Vagina (tissue), 2 donors: ENCODE measurements at places on chromosomes 12 and 14.

GRCh38 chr12:48069241-48069640, 36.6 kb downstream of the SENP1 start:
- DNase-seq: no peak

DNA sequence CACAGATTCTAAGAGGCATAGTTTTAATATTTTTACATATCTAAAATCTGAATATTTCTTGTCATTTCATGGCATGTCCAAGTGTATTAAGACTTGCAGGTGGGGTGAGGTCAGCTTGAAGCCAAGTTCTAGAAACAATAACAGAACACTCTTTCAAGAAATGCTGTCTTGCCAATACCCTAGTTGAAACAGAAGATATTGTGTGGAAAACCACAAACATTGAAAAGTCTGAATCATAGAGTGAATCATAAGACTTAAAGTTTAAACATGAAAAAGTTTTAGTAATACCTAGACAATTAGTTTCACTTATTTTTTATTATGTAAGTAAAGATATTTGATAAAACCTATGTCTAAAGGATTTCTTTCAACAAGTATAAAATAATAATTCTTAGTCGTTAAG, 191.5 kb upstream of the CAND1 start:
- DNase-seq: no peak

- DNase-seq: no peak
Observed at GRCh38 chr14:68879841-68880575, 87.1 kb upstream of the ZFP36L1 start.

DNA sequence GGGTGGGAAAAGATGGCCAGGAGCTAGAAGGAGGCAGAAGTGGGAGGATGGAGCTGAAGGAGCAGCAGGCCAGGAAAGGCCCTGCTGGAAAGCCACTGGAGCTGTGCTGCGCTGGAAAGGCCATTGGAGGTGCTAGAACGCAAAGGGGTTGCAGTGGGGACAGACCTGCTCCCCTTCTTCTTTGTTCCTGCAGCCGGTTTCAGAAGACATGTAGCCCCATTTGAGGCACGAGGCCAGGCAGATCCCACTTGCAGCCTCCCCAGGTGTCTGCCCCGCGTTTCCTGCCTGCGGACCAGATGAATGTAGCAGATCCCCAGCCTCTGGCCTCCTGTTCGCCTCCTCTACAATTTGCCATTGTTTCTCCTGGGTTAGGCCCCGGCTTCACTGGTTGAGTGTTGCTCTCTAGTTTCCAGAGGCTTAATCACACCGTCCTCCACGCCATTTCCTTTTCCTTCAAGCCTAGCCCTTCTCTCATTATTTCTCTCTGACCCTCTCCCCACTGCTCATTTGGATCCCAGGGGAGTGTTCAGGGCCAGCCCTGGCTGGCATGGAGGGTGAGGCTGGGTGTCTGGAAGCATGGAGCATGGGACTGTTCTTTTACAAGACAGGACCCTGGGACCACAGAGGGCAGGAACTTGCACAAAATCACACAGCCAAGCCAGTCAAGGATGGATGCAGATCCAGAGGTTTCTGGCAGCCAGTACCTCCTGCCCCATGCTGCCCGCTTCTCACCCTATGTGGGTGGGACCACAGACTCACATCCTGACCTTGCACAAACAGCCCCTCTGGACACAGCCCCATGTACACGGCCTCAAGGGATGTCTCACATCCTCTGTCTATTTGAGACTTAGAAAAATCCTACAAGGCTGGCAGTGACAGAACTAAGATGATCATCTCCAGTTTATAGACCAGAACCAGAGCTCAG, 2.3 kb upstream of the GPR162 start:
- DNase-seq: no peak

- no peak for DNase-seq
Observed at GRCh38 chr12:107325075-107325608, 231.8 kb upstream of the CRY1 start.

DNA sequence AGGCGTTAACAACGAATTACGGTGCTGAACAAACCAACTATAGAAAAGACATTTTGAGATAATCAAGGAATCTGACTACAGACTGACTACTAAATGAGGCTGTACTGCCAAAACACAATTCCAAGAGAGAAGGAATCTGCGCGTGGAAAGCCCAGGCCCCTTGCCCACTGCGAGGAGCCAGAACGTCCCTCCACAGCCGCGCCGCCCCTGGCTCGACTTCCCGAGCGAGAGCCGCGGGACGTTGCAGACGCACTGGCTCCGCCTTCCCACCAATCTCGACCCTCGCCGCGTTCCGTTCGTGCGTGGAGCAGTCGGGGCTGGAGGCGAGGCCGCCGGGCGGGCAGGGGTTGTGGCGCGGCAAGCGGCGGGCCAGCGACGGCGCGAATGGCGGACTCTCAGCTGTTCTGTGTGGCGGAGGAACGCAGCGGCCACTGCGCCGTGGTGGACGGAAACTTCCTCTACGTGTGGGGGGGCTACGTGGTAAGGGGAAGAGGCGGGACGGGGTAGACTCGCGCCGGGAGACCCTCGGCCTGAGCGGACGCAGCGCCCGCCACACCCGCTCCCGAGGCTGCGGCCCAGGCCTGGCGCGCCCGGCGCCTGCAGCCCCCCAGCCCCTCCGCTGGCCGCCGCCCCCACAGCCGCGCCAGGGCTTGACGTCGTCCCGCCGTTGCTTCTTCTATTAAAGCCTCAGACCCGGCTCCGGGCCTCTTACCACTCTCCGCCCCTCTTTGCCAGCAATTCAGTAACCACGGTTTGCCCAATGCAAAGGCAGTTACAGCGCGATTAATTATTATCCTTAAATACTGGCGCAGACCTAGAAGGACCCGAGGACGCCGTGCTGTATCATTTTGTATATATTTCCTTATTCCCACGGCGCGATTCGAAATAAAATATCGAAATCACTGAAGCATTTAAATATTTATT, at the start of gene KLHDC1:
TSS of gene KLHDC1 (plus strand) at position 310 of the 924 bp plus-strand sequence. CDS start at position 385, 75 bp downstream.
- DNase-seq: no peak

- DNase-seq: no peak
Observed at GRCh38 chr14:97731800-97732199, 934.6 kb downstream of the VRK1 start.

- no peak for DNase-seq
Observed at GRCh38 chr12:14454098-14454907, 88.8 kb downstream of the ATF7IP start.

DNA sequence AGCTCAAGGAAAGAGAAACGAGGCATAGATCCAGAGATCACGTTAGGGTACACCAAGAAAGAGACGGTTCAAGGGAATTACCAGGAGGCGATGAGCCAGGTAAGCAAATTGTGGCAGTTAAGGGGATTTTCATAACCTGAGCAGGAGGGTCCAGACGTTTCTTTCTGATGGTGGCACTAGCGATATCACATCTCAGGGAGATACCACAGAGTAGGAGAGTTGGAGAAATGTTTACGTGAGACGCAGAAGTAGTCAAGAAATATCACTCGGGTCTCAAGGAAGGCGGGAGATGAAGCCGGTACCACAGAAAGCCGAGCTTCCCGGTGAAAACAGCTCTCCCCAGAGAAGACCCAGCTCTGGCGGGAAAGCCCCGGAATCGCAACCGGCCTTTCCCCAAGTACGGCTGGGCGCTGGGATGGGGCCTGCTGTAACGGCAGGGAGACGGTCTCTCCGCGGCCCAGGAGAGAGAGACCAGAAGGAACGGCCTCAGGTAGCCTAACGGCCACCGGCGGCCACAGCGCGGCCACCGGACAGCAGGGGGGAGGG, 485 bp downstream of the SENP1 start:
- no peak for DNase-seq

DNA sequence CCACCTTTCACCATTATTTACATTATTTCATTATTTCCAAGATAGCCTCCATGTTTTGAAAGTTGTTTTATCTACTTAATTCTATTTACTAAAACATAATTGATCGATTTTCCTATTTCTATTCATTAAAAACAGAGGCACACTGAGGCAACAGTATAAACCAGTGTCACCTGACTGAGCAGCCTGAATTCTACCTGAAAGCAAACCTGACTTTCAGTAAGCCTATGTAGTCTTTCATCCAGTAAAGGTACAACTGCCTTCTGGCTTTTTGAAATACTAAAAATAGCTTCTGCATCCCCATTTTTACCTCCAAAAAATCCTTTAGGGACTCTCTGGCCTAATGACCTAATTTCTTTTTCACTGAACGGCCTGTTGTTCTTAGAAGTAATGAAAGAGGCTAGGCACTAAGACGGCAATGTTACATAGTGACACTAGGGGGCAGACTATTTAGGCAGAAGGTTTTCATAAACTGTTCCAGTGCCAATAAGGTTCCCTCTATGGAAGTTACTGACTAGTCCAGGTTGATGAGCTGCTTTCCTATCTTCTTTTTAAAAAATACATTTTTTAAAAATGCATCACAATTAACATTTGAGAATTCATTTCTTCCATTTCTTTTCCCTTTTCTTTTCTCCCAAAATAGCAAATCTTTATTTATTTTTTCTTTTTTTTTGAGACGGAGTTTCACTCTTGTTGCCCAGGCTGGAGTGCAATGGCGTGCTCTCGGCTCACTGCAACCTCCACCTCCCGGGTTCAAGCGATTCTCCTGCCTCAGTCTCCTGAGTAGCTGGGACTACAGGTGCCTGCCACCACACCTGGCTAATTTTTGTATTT, 17.5 kb downstream of the ANAPC5 start:
- no peak for DNase-seq

- no peak for DNase-seq
Observed at GRCh38 chr12:102468261-102468915, 12.0 kb downstream of the IGF1 start.

- no peak for DNase-seq
Observed at GRCh38 chr12:117875744-117876435, 92.9 kb downstream of the KSR2 start.

- DNase-seq: peak; percentile 84
Observed at GRCh38 chr14:99716091-99716849, 32.2 kb downstream of the CYP46A1 start.

DNA sequence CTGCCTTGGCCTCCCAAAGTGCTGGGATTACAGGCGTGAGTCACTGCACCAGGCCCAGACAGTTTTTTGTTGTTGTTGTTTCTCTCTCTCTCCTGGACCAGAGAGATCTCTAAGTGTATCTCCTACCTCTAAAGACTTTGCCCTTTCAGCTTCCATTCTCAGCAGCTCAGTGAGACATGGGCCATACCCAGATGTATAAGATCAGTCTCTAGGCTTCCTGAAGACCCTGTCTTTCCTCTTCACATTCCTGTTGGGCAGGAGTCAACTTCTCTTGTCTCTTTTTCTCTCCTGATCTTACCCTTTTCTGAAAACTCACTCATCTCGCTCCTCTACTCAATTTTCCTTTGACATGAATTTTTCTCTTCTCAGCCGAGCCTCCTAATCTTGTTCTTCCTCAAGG, 42.0 kb downstream of the KCNK13 start:
- no peak for DNase-seq

DNA sequence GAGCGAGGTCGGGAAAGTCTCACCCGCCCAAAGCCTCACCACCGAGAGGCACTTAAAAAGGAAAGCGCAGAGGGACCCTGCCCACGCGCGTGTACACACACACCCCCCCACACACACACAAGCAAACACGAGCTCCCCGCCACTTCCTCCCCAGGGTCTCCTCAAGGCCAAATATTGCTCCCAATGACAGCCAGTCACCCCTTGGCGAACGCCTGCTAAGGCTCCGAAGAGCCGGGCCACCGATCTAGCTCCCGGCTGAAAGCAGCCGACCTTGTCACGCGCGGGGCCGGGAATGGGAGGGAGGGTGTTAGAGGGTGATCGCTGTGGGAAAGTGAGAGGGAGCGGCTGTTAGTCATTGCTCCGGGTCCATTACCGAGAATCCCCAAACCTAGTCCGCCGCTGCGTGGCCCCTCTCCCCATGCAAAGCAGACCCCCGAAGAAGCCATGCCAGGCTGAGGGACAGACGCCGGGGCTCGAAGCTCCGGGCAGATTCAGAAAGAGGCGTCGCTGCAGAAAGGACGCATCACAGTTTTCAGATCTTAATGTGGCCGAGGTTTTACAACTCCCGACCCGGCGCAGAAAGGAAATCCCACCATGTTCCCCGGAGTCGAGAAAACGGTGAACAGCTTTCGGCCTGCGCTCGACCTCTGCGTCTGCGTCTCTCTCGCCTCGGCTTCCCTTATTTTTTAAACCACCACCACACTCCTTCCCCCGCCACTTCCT, 2.6 kb downstream of the BMP4 start:
- DNase-seq: no peak

- DNase-seq: no peak
Observed at GRCh38 chr12:68977335-68977734, 44.4 kb upstream of the CPM start.

DNA sequence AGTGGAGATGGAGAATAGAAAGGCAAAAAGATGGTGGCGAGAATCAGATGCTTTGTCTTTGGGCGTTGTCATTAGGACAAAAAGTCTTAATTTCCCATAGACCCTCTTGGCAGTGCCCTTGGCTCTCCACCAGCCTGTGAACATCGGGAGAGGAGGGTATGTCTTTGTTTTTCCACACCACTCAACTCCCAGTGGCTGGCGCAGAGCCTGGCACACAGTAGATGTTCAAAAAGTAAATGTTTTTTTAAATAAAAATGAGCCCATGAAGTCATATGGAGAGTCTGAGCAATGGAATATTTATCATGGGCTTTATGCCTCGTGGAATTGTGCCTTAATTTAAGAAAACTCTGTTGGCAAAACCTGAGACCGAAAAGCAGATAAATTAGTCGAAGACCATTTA, 90.4 kb downstream of the SRGAP1 start:
- no peak for DNase-seq

- DNase-seq: no peak
Observed at GRCh38 chr14:31232081-31232480, 24.5 kb upstream of the HECTD1 start.

GRCh38 chr14:102918438-102918837, 4.0 kb upstream of the AMN start:
- DNase-seq: no peak

DNA sequence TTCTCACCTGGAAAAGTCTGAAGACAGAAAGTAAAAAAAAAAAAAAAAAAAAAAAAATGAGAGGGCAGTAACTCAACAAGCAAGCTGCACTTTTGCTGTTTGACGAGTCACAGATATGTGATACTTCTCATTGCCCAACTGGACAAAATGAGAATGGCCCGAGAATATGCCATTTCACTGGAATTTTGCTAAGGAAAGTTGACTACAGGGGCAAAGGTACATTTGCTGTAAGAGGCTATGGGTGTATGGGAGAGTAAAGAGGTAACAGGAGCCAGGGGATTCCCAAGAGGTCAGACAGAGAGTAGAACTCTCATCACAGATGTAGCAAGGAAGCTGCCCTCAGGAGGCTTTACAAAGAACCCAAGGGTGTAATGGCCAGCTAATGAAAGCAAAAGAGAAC, 22.9 kb downstream of the KIF21A start:
- no peak for DNase-seq

- DNase-seq: no peak
Observed at GRCh38 chr12:2691345-2692071, 103.3 kb upstream of the FKBP4 start.

GRCh38 chr14:33363682-33364081, 425.0 kb downstream of the NPAS3 start:
- no peak for DNase-seq

- DNase-seq: no peak
Observed at GRCh38 chr14:61499991-61500390, 178.6 kb downstream of the PRKCH start.
